ENCODE measurements at places on chromosomes 16 and 17. TPM values are rescaled to one million over a fixed set of nuclear protein-coding genes. Genes with fewer than 3 reads are reported as not detected.

The ACE gene
- total RNA-seq: 90.7 TPM

The USP31 gene
- total RNA-seq: 13.1 TPM

The NPIPB9 gene
- 5.5 TPM for total RNA-seq

DNA sequence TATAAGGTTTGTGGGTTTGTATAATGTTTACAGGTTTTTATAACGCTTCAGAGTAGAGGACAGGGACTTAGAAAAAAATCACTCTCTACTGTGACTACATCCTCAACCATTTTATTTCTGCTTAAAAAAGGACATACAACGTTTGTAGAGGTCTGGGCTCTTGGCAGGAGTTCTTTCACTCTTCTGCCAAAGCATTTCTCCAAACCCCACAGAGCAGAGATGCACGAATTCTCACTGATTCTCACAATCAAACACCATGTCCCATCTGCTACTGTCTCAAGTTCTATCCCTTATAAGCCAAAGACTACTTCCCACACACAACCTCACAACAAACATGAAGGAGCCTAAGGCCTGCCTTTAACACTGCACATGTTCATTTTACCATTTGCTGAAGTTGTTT lies 7.0 kb upstream of the ANKFY1 start:
- no peak for DNase-seq

- no peak for DNase-seq
Measured at GRCh38 chr17:28492352-28493310, 13.5 kb upstream of the FOXN1 start.

DNA sequence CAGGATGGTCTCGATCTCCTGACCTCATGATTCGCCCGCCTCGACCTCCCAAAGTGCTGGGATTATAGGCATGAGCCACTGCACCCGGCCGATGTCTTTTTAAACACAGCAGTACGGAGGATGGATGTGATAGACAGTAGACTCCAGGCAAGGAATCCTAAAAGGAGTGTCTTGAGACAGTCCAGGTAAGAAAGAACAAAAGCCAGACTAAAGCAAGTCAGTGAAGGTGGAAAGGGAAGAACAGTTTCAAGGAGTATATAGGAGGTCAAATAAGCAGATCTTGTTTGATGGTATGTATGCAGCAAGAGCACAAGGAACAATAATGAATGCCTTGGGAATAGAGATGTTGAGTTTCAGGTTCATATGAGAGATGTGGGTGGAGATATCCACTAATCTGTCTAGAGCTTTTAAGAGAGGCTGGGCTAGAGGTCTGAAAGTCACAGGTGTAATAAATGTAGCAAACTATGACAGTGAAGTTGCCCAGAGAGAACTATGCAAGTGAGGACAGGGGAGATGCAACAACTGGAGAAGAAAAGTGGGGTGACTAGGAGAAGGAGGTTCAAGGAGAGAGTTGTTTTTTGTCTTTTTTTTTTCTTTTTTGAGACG lies 4.5 kb downstream of the TUBD1 start:
- no peak for DNase-seq

DNA sequence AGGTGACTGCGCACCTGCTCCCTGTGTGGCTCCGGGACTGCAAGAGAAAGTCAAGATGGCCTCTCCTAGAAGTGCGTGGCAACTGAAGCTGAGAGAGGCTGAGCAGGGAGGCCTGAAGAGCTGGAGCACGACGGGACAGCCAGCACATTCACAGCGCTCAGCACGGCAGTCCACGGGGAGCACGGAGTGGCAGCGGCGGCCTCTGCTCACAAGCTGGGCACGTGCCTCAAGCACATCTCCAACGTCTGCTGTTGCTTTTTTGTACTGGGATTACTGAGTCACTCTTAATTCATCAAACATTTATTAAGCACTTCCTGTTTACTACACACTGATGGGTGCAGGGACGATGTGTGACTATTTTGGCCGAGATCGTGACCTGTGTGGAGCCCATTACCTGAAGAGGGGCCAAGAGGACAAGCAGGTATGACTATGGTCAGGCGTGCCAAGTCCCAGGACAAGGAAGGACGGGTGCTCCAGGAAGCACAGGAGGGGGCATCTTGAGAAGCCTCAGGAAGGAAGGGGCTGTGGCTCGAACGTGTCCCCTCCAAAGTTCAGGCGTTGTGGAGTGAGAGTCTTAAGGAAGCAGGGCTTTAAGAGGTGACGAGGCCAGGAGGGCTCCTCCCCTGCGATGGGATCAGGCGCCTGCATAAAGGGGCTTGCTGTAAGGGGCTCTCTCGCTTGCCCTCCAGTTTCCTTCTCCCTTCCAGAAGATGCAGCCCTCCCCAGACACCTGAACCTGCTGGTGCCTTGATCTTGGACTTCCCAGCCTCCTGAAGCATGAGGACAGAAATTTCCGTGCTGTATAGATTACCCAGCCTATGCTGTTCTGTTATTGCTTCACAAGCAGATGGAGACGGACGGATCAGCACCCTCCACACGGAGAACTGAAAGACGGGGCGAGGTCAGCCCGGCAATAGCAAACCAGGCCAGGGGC lies 105.8 kb downstream of the ADCY9 start:
- DNase-seq: peak; percentile 45

DNA sequence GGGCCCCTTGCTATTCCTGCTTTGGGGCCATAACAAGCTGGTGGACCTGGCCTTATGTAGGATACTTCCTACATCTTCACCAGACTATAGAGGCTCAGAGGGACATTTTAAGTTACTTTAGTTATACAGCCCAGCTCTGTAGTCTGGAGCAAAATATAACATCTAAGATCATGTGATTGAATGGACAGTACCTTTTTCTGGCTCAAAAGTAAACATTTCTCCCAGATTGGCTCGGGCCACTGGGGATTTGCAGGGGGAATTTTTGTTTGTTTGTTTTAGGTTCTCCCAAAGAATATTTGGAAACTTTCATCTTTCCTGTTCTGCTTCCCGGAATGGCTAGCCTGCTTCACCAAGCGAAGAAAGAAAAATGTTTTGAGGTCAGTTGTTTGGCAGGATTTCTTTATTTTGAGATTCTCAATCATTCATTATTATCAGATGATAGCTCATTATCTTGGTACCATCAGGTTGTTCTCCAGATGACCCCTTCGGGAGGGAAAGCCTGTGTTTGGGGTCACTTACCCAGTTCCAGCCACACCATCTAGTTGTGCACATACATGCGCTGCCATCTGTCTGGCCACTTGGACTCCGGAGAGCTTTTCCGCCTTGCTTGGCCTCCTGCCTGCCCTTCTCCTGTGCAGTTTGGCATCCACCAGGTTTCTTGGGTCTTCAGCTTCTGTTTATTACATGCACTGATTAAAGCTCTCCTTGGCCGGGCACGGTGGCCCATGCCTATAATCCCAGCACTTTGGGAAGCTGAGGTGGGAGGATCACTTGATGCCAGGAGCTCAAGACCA lies 17.2 kb downstream of the IQCK start:
- no peak for DNase-seq

GRCh38 chr17:27579304-27579703 lies 51.7 kb upstream of the LGALS9 start:
- DNase-seq: no peak

- DNase-seq: no peak
Measured at GRCh38 chr17:1244606-1245012, 25.6 kb upstream of the BHLHA9 start.

DNA sequence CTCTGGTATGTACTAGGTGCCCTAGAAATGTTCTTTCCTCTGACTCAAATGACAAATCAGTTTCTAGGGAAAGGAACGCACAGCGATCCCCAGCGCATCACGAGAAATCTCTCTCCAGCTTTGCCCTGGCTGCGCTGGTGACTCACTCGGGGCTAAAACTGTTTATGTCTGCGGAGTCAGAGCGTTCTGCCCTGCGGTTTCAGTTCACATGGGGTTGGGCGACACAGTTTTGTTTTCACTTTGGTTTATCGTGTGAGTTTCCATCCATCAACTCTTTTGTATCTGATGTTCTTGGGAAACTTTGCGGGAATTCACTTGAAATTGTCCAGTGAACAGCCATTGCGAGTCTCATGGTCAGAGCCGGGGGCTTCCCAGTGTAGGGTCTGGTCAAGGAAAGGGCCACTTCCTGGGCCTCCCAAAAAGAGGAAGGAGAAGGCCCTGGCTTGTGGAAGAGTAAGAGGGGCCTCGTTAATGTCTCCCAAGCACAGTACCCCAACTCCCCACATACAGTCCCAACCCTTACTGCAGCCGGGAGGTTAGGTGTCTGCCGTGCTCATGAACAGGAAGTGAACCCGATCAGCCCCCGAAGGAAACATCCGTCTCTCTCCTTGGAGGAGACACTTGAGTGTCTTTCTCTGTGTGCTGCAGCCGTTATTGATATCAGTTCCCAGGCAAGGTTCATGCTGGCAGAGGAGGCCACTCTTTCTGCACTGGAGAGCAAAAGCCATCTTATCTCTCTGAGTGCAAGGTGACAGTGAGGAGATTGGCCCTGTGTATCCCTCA lies 643.2 kb downstream of the WWOX start:
- peak; percentile 51 for DNase-seq
